GM06990 (cell line): ENCODE measurements at places on chromosomes 6 and 20.

DNA sequence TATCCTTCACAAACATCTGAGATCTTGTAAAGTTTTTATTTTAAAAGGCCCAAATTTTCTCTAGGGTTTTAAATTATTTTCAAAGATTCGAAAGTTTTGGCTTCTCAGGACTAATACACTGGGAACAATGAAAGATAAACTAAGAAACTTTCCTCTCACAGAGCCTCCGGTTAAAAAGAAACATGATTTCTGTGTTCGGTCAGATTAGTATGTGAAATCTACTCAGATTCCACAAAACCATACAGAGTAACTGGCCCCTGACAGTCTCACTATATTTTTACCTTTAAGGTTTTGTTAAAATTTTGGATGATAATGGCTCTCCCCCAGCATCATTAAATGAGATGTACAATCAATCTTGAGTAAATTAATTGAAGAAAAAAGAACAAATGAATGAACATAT lies 471.0 kb downstream of the COL12A1 start:
- DNase-seq: no peak

DNA sequence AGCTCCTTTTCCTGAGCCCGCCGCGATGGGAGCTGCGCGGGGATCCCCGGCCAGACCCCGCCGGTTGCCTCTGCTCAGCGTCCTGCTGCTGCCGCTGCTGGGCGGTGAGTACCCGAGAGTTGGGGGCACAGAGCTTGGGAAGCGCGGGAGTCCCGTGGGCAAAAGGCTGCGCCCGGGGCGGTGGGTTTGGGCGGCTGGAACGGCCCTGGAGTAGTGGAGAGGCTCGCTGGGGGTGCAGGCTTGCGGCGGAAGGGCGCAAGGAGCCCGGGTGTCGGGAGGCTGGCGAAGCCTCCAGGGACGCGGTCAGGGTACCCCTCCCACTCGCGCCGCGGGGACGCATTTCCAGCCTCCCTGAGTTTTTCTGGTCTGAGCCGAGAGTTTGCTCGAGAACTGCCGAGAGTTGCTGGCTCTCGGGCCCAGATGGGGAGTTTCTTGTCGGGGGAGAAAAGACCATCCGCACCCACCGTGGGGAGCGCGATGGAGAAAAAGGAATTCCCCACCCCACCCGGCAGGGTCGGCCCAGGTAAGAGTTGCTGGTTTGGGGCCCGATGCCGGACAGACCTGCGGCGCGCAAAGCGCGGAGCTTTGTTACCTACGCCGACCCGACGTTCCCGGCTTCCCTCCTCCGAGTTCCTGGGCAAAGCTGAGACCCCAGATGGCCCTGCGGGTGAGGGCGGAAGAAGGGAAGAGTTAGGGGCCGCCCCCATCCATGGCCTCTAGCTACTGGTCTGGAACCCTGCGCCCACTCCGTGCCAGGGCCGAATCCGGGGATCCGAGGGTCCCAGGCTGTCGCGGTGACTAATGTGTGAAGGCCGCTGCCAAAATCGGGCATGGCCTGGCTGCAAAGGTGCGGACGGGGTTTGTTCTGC lies 584 bp downstream of the PTK7 start:
- DNase-seq: no peak

GRCh38 chr6:69835414-69836179 lies 30.8 kb upstream of the COL19A1 start:
- peak; percentile 30 for DNase-seq

DNA sequence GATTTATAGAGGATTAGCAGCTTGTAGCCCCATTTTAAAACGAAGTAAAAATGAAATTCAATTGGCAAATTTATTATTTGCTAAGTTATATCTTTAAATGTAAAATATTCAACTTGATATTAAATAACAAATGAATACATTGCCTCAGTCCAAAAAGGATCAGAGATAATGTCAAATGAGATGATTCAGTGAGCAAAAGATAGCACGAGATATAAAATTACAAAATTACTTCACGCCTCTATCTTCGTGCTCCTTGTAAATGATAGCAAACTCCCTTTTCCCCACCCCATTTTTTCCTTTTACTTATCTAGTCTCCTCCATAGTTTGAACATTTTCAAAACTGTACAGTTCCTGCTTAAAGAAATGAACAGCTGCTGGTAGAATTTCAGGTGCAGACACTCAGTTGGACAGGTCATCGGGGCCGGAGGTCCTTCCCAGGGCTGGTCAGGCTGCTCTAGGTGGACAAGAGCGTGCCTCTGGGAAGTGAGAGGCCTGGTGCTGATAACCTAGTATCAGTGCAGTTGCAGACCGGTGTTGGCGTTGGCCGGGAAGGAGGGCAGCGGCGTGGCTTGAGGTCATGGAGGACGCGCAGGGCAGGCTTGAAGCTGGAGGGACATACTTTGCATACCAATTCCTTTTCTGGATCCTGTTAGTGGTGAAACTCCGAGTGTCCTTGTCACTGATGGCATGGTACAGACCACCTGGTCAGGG lies 83.9 kb downstream of the CDC5L start:
- DNase-seq: no peak
